ENCODE measurements at places on chromosomes 5 and 9.

- DNase-seq: no peak
Observed at GRCh38 chr9:4308482-4308881, 8.6 kb upstream of the GLIS3 start.

- DNase-seq: no peak
Observed at GRCh38 chr9:10875752-10876151, 262.9 kb upstream of the PTPRD start.

- no peak for DNase-seq
Observed at GRCh38 chr5:33329891-33330290, 110.9 kb upstream of the TARS1 start.

GRCh38 chr5:8827696-8828095, 718.2 kb downstream of the SEMA5A start:
- no peak for DNase-seq

DNA sequence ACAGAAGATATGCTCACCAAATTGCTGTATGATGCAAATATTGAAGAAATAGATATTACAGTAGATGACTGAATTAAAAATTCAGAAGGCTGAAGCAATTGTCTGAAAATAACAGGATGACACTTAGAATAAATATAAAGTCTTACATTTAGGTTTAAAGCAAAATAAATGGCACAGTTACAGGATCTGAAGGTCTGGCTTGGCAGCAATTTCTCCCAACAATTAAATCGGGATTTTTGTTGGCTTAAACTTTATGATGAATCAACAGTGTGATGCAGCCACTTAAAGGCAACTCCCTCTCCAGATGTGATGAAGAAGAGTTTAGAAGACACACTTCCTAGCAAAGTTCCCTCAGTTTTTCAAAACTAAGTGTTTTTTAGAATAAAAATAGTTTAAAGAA, 80.5 kb downstream of the NREP start:
- DNase-seq: no peak

DNA sequence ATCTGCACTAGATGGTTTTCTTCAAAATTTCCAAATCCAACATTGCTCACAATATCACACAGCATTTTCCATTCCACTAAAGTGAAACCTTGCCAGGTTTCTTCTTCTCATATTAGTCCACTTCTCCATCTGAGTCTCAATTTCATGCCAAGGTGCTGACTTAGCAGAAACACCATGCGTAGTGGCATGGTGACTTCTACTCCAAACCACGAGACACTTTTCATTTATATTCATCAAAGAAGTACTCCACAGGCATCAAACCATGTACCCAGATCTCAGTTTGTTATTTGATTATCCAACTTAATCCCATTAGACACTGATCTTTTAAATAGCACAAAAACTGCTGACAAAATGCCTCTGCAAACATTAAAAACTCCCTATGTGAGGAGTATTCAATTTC, 233.4 kb upstream of the ITGA1 start:
- no peak for DNase-seq

DNA sequence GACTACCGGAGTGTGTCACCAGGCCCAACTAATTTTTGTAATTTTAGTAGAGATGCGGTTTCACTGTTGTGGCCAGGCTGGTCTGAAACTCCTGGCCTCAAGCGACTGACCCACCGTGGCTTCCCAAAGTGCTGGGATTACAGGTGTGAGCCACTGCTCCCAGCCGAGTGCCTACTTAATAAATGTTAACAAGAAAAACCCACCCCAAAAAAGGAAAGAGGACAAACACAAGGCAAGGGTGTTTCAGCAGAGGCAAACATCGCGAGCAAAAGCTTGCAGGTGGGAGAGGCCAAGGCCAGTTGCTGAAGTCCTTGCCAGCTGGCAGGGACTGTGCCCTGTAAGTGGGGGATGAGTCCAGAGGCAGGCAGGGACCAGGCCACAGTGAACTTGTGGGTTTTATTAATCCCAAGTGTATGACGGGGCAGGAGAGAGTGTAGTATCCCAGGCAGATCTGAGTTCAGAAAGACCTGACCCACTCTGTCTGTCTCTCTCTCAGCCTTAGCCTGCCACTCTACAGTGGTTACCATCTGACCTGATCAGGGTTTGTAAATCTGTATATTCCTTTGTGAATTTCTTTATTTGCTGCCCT, 6.4 kb upstream of the FPGS start:
- no peak for DNase-seq

GRCh38 chr5:109714592-109714991, 24.9 kb downstream of the MAN2A1 start:
- DNase-seq: no peak

DNA sequence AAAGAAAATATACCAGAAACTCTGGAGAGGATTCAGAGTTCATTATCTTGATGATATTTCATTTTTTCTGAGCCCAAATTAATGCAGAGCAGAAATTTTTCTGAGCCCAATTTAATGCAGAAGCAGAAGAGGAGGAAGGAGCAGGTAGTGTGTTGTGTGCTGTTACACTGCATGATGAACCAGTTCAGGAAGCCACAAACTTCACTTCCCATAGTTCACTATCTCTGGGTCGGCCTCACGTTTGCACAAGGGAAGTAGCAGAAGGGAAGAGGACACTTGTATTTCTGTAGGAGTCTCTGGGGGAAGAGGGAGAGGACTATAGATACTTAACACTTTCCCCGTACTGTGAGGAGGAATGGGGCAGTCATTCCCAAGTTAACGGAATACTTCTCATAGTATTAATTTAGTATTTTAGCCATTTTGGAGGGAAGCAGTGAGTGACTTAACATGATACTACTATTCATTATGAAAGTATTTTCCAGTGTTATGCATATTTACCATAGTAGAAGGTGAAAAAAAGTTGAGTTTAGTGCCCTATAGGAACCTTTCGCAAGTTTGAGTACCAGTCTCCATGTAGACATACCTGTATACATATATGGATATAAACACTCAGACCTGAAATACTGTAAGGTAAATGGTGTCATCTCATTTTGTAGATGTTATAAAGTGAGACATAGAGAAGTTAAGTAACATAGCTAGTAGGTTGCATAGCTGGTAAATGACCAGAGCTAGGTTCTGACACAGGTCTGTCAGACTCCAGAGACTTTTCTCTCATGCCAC, 30.0 kb downstream of the XPA start:
- peak; percentile 8 for DNase-seq

DNA sequence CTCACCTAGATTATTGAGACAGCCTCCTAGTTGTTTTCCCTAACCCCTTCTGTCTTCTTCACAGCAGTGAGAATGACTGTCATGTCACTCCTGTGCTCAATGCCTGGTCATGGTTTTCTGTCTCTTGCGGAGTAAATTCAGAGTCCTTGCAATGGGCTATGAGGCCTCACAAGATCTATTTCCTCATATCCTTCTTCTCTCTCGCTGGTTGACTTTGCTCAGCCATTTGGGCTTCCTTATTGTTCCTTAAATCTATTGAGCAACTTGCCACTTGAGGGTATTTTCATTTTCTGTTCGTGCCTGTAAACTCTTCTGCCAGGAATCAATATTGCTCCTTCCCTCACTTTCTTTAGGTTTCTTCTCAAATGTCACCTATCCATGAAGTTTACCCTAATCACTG, 9.0 kb downstream of the PPP3R2 start:
- DNase-seq: no peak

DNA sequence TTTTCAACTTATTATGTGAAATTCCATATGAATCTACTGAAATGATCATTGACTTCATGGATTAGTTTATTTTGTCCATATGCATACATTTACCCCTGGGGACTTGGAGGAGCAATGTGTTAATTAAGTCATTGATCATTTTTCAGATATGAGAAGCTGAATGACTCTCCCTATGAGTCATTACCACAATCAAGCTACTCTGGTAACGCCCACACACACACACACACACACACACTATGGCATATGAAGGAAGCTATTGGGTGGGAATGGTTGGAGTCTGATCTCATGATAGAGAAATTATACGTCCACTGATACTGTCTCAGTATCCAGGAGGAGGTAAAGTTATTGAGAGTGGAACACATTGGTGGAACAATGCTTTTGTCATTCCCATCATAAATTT, 528.9 kb downstream of the AGTPBP1 start:
- DNase-seq: peak; percentile 4

- no peak for DNase-seq
Observed at GRCh38 chr5:144298658-144299057, 128.0 kb downstream of the KCTD16 start.

- DNase-seq: no peak
Observed at GRCh38 chr5:106094839-106095238, 1575.9 kb downstream of the EFNA5 start.

DNA sequence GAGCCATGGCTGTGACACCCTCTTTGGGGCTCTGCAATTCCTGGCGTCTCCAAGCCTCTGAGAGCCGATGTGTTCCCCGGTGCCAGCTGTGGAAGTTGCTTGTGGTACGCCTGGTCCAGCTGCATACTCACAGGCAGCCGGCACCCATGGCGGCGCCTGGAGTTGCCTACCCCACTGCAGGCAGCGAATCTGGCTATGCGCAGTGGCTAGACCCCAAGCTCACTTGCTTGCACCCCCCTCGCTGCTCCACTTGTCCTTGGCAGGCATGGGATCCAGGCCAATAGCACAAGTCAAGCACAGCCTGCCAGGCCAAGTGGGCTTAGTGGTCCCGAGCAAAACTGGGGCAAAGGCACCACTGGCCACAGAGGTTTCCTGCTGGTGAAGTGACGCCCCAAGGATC, 24.7 kb upstream of the GABRA6 start:
- no peak for DNase-seq

DNA sequence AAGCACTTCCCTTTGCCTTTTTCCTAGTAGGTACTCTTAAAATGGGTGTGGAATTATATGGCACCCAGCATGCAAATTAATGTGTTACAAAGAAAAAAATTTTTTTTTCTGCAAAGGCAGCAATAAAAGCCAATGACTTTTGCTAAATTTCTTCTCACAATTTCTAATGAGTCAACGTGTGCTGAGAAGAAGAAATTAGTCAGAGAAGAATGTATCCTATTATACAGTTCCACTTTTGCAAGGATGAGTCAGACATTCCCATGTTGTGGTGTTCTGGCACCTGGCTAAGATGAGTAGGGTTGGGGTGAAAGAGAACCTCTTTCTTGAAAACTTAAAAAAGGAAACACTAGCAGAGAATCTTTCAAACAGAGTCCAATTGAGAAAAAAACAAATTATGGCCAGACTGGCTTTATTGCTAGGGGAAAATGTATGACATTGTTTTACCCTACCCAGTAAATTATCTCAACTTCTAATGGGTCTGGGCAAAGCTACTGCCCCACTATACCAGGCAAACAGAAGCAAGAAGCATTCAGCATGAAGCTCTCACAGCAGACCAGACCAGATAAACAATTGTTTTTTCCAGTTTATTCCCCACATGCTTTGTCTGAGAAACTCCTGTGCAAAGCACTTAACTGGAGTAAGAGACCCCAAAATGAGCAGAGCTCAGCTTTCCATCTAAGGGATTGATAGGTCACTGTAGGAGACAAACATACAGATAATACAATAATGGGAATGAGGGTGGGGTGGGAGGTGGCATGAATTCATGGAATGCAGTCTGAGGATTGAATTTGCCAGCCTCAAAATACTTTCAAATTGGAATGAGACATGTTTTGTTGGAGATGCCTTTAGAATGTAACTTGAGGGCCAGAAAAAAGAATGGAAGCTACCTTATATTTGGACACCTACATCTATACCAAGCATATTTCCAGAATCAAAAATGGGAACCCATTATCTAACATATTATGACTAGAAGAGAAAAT, 220.8 kb upstream of the RFX3 start:
- peak; percentile 79 for DNase-seq

Measured in activated naive CD4-positive, alpha-beta T cell treated with anti-CD3 and anti-CD28 coated beads for 36 hours (primary cell).